Left ventricle myocardium inferior (tissue), 1 donor: ENCODE measurements at places on chromosomes 4 and X. TPM values are rescaled to one million over a fixed set of nuclear protein-coding genes. Genes with fewer than 3 reads are reported as not detected.

STPG2 gene
- total RNA-seq = not detected

AVPR2 gene
- 3.1 TPM for total RNA-seq

PAGE4 gene
- total RNA-seq = not detected

OCIAD1 gene
- total RNA-seq = 129 TPM

NEUROG2 gene
- total RNA-seq = not detected

NPY2R gene
- not detected for total RNA-seq
